Liver (tissue), 10 donors: ENCODE measurements at places on chromosomes 2 and 18.
A peak's percentile ranks its signal among the peaks of the same experiment; 100 is the strongest.

GRCh38 chr2:83063511-83063910 lies 1395.6 kb downstream of the SUCLG1 start:
- no peak for DNase-seq

DNA sequence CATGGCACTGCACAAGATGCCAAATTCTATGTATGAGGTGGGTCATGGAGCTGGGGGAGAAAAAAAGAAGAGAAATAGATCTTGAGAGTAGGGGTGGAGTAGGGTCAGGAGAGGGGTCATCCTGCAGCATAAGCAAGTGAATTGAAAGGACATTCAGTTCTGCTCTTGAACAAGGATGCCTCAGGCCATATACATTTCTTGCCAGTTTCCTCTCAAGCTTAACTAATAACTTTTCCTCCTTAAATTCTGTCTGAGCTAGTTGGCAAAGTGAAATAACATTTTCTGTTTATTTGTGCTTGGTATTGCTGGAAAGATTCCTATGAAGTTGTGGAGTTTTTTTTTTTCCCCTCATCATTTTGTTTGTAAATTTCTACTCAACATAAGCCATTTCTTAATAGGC lies 99.0 kb upstream of the LTBP1 start:
- no peak for DNase-seq

GRCh38 chr2:137771064-137771463 lies 193.2 kb upstream of the HNMT start:
- DNase-seq: no peak

- no peak for DNase-seq
Observed at GRCh38 chr2:6576302-6576701, 289.4 kb downstream of the CMPK2 start.

GRCh38 chr2:127309468-127309867 lies 15.5 kb upstream of the ERCC3 start:
- no peak for DNase-seq

- DNase-seq: no peak
Observed at GRCh38 chr2:20511130-20511529, 64.3 kb downstream of the RHOB start.

GRCh38 chr2:166337932-166338331 lies 37.8 kb downstream of the SCN9A start:
- DNase-seq: no peak

GRCh38 chr2:199811346-199811745 lies 39.6 kb downstream of the FTCDNL1 start:
- no peak for DNase-seq

DNA sequence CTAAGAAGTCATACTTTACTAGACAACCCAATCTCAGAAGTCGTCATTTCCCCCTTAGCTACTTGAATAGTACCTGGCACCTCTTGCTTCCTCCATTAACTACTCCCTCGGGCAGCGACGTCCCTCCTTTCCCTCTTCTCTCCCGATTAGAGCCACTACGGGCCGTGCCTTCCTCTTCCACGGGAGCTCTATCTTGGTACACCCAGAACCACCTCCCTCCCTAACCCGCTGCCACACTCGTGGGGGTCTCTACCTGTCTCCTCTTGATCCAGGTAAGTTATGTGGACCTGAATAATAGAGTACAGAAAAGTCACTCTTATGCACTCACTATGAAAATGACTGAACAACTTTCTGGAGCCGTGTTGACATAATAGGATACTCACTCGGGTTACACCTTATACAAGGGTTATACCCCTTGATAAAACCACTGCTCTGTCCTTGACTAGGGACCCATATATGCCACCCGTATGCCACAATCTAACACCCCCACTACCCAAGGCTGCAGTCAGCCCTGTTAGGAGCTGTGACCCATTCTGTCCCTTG lies 595 bp upstream of the HDHD2 start:
- peak; percentile 44 for DNase-seq

DNA sequence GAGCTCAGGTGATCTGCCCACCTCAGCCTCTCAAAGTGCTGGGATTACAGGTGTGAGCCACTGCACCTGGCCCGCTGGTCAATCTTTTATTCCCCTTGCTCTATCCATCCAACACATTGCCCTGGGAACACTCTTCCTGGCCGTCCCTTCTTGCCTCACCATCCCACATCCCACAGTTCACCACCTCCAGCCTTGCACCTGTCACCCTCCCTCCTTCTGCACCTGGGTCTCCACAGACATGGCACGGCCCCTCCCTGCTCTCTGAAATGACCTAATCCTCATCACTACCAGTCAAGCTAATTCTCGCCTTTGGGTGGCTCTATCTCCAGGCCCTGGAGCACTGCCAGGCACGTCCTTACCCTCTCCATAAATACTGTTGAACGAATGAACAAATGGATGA lies 116.9 kb upstream of the TEX51 start:
- no peak for DNase-seq

DNA sequence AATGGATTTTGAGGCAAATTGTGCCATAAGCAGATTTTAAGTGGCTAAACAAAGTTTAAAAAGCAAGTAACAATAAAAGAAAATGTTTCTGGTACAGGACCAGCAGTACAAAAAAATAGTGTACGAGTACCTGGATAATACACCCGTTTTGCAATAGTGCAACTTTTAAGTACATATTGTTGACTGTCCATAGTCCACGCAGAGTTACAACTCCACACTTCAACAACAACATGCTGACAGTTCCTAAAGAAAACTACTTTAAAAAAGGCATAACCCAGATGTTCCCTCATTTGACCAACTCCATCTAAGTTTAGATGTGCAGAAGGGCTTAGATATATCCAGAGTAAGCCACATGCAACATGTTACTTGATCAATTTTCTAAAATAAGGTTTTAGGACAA lies 5.1 kb upstream of the STPG4 start:
- no peak for DNase-seq

DNA sequence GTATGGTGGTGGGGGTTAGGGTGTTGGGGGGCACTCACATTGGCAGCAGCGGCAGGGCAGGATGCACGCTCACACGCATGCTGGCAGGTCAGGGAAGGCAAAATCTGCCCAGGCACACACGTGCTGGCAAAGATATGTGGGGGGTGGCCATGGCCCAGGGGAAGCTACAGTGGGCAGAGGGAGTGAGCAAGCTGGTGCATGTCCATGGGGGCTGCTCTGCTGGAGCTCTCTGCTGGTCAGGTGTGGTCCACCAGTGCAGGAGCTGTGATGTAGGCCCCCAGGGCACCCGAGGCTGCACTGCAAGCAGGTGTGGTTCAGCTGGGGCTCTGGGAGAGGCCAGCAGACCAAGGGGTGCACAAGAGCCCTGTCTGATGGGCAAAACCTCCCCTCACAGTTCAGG lies 491.5 kb upstream of the TNP1 start:
- no peak for DNase-seq

- DNase-seq: no peak
Observed at GRCh38 chr18:76361219-76361618, 133.8 kb downstream of the ZNF516 start.

DNA sequence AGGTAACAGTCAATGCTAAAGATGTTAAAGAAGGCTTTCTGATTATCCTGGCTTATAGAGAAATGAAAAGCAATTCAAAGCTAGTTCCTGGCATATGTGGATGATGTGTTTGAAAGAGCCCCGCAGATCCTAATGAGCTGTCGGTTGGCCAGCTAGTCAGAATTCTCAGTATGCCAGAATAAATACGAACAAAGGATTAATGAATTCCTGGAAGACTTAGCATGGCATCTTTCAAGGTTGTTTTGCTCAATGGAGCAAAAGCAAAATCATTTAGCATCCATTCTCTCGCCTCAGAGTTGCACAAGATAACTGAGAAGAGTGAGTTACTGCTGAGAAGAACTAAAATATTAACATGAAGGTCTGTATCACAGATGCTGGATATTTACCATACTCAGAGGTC lies 307.6 kb downstream of the RIT2 start:
- no peak for DNase-seq

GRCh38 chr2:54456612-54457322 lies 640 bp downstream of the SPTBN1 start:
- peak; percentile 35 for DNase-seq

DNA sequence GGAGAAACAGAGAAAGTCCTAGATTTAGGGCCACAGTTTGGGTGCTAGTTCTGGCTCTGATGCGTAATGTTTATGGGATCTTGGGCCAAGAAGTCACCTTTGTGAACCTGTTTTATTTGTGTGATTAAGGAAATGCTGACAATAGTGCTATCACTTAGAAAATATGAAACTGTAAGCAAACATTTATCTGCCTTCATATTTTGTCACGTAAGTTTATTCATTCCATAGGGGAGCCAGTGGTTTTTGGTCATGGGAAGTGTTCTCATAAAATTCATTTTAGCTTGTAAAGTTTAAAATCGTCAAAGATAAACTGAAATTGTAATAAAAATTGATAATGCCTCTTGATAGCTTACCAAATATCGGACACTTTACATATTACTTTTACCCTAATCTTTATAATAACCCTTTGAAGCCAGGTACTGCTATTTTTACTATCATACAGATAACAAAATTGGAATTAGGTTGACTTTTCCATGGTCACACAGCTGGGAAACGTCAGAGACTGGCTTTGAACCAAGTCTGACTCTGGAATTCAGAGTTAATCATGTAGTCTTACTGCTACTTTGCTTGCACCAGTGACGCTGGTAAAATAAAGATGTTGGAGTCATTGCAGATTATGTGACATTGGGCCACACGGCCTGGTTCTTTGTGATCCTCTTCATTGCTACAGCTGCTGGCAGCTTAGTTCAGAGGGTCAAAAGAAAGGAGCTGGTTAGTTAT lies 99.7 kb downstream of the ICA1L start:
- DNase-seq: no peak

DNA sequence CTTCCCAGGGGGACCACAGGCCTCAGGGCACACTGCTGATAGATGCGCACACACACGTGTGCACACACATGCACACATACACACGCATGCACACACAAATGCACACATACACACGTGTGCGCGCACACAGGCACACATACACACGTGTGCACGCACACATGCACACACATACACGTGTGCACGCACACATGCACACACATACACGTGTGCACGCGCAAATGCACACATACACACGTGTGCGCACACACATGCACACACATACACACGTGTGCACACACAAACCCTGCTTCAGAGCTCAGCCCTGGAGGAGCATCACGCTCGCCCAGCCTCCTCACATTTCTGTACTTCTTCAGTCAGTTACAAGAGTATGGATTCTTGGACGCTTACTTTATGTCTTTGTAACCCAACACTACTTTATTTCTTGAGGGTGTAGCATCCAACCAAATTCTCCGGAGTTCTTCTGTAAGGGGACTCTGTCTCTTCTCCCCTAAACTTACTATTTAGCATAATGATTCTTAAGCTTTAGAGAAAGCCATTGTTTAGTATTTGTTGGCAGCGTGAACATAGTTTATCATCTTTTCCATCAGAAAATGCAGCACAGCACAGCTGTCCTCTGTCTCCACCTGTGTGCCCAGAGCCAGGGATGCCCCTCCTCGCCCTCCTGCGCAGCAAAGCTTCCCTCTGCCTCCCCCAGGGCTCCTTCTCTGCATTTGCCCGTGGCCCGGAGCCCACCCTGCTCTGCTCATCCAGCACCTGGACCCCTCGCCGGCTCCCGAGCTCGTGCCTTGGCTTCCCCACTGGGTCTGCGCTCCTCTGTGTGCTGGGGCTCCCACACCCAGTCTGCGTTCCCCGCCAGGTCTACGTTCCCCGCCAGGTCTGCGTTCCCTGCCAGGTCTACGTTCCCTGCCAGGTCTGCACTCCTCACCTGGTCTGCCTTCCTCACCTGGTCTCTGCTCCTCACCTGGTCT lies 74.4 kb upstream of the CTDP1 start:
- DNase-seq: no peak

DNA sequence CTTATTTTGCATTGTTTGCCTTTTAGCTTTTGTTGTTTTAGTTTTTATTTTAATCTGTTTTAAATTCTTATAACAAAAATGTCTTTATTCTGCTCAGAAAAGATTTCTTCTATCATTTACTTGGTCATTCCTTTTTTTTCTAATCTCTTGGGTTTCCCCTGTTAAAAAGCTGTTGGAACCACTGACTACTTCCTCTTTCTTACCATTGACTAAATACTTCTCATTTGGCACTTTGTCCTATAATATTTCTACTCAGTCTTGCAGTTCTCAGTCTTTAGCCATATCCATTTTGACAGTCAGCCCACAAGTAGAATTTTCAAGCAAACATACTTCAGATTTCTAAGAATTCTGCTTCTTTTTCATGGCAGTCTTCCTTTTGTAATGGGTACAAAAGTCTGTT lies 567.2 kb downstream of the SATB2 start:
- DNase-seq: no peak
